ENCODE measurements at places on chromosomes 5 and 9.

DNA sequence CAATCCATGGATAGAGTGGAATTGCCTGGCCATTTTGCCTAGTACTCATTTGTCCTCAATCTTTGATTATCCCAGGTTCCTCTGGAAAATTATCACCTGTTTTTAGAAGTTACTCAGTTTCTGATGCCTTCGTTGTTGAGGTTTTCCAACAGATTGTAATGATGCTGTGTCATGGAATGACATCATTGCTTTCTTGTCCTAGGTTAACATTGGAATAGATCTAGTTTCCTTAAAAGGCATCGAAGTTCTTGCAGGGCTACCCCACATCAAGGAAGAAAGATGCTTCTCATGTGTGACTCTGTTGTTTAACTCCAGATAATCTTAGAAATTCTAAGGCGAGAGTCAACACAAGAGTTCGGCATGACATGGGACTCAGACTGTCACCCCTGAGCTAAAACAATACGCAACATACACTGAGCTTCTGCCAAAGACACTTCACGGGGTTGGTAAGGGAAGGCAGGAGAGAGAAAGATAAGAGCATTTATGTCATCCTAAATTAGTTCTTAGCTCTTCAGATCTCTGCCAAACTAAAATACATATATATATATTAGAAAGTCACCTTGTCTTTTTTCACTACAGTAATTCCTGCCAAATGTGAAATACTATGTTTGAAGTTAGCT is 293.2 kb upstream of the WWC1 start:
- no peak for DNase-seq

- no peak for DNase-seq
These were observed 1.2 kb downstream of the UHRF2 start for GRCh38 chr9:6414247-6414641.

DNA sequence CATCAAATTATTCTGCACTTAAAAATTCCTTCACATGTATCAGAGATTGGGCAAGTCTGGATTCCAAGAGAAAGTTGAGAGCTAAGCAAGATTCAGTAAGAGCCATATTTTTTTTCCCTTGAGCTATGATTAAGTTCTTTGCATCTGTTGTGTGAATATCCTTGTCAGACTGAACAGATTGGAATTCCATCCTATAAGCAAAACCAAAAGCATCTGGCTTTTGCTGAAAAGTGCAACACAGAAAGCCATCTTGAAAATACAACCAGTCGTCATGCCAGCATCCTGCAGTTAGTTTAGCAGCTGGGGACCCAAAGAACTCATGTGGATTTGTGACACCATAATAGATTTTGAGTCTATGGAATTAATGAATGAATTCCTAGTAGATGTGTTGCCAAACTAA is 316.9 kb downstream of the MTRR start:
- DNase-seq, result no peak

GRCh38 chr9:136189394-136190236 is 15.3 kb downstream of the LHX3 start:
- no peak for DNase-seq

GRCh38 chr5:131171276-131171810 is 599 bp downstream of the LYRM7 start:
- DNase-seq, result no peak

- DNase-seq, result peak; percentile 17
These were observed 29.2 kb upstream of the ARHGEF28 start for GRCh38 chr5:73596705-73597328.

GRCh38 chr9:130226112-130226511 is 39.4 kb upstream of the HMCN2 start:
- DNase-seq, result no peak

DNA sequence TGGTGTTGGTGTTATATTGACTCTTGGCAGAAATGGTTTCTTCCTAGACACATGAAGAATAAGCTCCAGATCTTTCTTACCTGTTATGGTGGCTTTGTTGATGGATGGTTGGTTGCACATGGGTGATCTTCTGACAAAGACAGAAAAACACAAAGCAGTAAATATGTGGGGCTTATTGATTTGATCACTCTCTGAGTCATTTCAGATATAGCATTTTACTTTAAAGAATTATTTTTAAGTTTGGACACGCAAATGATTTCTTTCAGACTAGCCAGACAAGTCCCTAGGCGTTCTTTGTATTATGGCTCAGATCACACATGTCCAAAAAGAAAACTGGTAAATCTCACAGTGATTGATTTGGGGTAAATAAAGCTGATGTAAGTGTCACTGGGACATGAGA is 597.6 kb downstream of the RAB3C start:
- DNase-seq, result no peak

- no peak for DNase-seq
These were observed 77.0 kb downstream of the ANKRD55 start for GRCh38 chr5:56155992-56156584.

DNA sequence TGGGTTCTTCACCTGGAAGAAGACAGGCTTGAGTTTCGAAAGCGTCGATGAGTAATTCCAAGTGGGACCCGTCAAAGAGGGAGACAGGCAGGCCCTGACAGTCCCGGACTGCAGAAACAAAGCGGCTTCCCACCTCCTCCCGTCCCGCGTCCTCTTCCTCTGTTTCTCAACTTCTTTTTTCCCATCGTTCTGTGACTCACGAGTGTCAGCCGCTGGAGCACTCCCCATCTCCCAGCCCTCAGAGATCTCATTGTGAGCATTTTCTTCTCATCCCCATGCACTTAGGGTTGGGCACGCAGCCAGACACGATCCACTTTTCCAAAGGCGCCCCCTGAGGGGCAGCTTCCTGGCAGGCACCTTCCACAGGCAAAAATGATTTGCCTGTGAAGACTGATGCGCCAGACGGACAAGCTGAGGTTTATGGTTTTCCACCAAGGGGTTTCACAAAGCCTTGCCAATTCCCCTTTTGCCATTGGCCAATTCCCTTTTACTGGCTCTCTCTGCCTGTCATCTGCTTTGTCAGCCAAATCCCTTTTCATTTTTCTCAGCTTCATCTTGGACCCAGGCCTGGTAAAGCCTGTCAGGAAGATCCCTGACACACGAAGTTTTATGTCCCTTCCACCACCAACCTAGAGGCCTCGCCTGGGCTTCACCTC is 86.5 kb upstream of the ANKRD55 start:
- no peak for DNase-seq

GRCh38 chr9:113514748-113515147 is 51.2 kb downstream of the RGS3 start:
- DNase-seq, result no peak

DNA sequence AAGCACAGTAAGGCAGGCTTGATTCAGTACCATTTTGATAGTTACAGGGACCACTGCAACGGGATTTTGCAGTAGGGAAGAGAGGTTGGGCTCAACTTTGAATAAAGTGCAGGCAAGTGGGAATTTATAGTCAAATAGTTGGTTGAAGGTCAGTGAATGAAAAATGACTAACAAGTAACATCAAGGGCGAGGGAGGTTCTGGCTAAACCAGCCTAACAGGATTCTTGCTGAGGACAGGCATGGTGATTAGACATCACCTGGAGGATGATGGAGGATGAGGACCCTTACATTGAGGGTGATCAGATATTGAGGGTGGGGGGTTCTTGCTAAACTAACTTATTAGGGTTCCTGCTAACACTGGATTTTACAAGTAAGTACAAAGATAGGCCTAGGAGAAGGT is 66.1 kb upstream of the SMC5 start:
- no peak for DNase-seq

DNA sequence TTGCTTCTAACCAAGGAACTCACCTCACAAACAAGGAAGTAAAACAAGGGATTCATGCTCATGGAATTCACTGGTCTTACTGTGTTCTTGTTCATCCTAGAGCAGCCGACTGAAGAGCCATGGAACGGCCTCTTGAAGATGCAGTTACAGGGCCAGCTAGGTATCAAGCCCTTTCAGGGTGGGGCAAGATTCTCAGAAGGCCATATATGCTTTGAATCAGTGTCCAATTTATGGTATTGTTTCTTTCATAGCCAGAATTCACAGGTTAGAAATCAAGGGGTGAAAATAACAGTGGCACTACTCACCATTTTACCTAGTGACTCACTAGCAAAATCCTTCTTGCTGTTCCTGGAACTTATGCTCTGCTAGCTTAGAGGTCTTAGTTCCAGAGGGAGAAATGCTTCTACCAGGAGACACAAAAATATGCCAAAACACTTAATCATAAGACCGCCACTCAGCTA is 159.5 kb upstream of the CDH10 start:
- DNase-seq, result no peak

GRCh38 chr9:136644593-136645351 is 17.9 kb upstream of the EGFL7 start:
- DNase-seq, result no peak

DNA sequence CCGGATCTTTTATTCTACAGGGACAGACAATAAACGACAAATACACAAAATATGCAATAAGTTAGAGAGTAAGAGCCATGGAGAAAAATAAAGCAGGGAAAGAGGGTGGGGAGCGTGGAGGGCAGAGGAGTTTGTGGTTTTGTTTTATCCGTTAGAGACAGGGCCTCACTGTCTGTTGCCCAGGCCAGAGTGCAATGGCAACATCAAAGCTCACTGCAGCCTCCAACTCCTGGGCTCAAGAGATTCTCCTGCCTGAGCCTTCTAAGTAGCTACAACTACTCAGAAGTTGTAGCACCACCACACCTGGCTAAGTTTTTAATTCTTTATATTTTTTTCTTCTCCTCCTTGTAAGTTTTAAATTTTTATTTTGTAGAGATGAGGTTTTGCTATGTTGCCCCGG is 54.5 kb upstream of the CTNNA1 start:
- no peak for DNase-seq

DNA sequence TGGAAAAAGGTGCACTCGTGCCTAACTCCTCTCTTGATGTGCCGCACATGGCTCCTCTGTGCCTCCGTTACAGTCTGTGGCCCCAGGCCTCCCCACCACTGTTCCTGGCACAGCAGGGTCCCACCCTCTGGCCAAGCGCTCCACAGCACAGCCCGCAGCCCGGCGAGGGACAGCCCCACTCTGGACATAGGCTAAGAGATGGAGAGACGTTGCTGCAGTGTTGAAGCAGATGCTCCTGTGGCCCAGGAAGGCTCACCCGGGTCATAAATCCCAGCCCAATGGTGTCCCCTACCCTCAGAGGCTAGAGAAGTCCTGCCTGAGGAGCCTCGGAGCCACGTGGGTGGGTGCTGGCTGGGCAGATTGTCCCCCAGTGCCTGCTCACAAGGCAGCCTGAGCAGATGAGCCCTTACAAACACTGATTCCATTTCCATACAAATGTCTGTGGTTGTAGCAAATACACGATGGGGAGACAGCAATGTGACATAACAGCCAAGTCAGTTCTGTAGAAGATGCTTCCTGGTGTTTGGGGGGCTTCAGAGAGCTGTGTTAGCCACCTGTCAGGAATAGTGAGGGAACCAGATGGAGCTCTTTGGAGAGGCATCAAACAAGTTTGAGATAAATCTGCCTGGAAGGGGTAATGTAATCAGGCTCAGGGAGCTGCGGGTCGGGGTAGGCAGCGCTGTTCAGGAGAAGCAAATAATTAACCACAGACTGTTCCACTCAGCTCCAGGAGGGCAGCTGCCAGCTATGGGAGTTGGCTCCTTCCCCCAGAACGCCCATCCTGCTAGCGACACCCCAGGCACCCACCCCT is 41.7 kb downstream of the C5orf15 start:
- peak; percentile 71 for DNase-seq

All from HuH-7 (cell line).